Body of pancreas (tissue), 4 donors: ENCODE measurements at places on chromosomes 4 and X. TPM values are rescaled to one million over a fixed set of nuclear protein-coding genes. Genes with fewer than 3 reads are reported as not detected.

DNA sequence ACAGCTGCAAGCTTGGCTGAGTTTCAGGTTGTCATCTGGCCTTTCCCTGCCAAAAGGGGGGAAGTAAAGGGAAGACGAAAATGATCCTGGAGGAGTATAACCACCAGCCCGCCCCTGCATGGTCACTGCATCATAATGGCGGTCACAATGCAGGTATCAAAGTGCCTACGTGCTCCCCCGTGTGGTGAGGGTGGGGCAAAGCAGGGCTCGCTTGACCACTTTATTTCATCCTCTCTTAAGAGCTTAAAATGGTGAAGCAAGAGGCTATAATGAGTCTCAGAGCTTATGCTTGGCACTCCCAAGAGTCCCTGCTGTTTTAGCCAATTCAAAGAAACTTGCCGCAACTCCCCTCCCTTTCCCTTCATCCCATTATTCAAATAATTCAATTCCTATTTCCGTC, 105.6 kb downstream of the APOOL start:
- no peaks in the 10 kb centered on the region for H3K4me1 ChIP-seq
- no peak overlapping the region for H3K27ac ChIP-seq
- no peaks in the 10 kb centered on the region for H3K36me3 ChIP-seq
- peak; percentile 4 for DNase-seq
- H3K4me3 ChIP-seq = no peak overlapping the region

GRCh38 chr4:114599903-114600552, 1.4 kb downstream of the UGT8 start:
- H3K4me1 ChIP-seq = peaks cover 32% of the 10 kb centered on the region
- H3K27ac ChIP-seq = peak overlapping the region; percentile 82
- peak overlapping the region; percentile 49 for H3K4me3 ChIP-seq
- H3K36me3 ChIP-seq = no peaks in the 10 kb centered on the region

- no peak overlapping the region for H3K27ac ChIP-seq
- no peak overlapping the region for H3K4me3 ChIP-seq
- H3K27me3 ChIP-seq = no peaks in the 10 kb centered on the region
- no peaks in the 10 kb centered on the region for H3K4me1 ChIP-seq
- DNase-seq = no peak
These were observed 7.1 kb upstream of the BST1 start for GRCh38 chr4:15695729-15696128.

DNA sequence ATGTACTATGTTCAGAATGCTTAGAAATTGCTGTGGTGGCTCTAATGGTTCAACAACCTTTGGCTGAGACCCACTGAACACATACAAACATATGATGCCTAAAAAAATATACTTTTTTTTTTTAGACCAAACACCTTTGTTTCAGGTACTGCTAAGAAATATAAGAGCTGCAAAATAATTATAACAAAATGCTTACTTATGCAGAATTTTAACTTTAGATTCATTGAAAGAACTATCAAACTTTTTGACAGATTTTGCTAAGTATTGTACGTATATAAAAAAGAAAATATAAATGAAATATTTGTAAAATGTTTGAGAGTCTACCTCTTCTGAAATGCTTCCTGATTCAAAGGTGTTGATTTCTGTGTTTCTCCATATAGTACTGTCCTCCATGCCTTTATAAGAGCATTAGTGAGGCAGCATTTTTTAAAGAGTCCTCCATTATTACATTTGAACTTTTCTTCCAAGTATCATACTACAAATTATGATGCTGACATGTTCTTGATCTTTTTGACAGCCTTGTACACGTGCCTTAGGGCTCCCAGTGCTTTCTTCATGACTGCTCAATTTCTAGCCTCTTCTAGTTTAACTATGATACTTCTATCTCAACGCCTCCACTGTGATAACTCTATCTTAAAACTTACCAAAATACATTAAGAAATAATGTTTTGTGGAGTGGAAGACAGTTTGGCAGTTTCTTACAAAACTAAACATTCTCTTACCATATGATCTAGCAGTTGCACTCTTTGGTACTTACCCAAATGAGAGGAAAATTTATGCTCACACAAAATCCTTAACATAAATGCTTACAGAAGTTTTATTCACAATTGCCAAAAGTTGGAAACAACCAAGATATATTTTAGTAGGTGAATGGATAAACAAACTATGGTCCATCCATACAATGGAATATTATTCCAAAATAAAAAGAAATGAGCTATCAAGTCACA, 212.2 kb upstream of the MAB21L2 start:
- no peak overlapping the region for H3K4me3 ChIP-seq
- no peaks in the 10 kb centered on the region for H3K36me3 ChIP-seq
- H3K27ac ChIP-seq = no peak overlapping the region
- no peaks in the 10 kb centered on the region for H3K4me1 ChIP-seq

The BMP3 gene
- total RNA-seq = 0.26 TPM

DNA sequence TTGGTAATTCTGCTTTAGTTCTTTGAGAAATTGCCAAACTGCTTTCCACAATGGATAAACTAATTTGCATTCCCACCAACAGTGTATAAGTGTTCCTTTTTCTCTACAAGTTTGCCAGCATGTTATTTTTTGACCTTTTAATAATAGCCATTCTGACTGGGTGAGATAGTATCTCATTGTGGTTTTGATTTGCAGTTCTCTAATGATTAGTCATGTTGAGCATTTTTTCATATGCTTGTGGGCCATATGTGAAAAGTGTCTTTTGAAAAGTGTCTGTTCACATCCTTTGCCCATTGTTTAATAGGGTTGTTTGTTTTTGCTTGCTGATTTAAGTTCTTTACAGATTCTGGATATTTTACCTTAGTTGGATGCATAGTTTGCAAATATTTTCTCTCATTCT, 25.9 kb downstream of the ENPEP start:
- no peak overlapping the region for H3K4me3 ChIP-seq
- DNase-seq = no peak
- H3K36me3 ChIP-seq = no peaks in the 10 kb centered on the region
- H3K4me1 ChIP-seq = no peaks in the 10 kb centered on the region

The NCAPG gene
- 0.33 TPM for total RNA-seq

- no peak overlapping the region for H3K4me3 ChIP-seq
- H3K4me1 ChIP-seq = no peaks in the 10 kb centered on the region
- H3K27me3 ChIP-seq = no peaks in the 10 kb centered on the region
- DNase-seq = no peak
- H3K27ac ChIP-seq = no peak overlapping the region
These were observed 281.5 kb downstream of the USP46 start for GRCh38 chr4:52377563-52377962.

DNA sequence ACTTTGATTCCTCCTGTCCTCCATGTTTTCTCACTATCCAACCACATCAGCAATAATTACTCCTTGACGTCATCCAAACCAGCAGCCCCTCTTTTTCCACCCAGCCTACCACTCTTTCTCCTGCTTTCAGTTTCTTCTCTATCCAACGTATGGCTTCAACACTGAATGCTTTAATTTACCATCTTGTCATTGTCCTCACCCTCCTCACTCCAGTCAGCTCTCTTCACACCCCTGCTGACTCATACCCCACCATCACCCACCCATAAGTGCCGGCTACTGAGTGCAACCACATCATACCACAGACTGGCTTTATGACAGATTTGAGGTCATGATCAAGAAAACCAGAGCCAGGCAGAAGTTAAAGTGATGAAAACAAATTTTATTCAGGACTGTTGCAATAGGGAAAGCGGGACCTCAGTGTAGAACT, 9.8 kb upstream of the ANXA5 start:
- H3K4me1 ChIP-seq = no peaks in the 10 kb centered on the region
- no peak for DNase-seq
- no peaks in the 10 kb centered on the region for H3K36me3 ChIP-seq
- no peaks in the 10 kb centered on the region for H3K27me3 ChIP-seq
- H3K27ac ChIP-seq = no peak overlapping the region

The IGBP1 gene
- total RNA-seq = 39.9 TPM

The TIGD4 gene
- 3.0 TPM for total RNA-seq

DNA sequence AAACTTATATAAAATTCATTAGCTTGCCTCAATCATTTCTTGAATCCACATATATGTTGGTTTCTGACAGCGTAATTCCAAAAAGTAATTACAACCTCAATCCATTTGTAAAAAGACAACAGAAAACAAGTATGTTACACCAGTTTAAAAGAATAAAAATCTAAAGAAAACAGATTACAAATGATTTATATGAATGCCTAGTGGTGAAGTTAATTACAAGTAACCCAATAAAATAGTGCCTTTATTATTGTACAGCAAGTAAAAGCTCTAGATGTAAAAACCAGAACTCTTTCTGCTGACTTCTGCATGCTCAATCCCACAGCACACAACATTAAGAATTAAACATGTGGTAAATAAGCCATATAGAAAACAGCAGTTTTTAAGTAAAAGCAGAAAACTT, 197.8 kb downstream of the MAB21L2 start:
- no peak for DNase-seq
- H3K4me1 ChIP-seq = peaks cover 19% of the 10 kb centered on the region
- H3K36me3 ChIP-seq = no peaks in the 10 kb centered on the region
- no peak overlapping the region for H3K27ac ChIP-seq
- no peaks in the 10 kb centered on the region for H3K27me3 ChIP-seq

The TKTL1 gene
- not detected for total RNA-seq

The NAT8L gene
- 3.6 TPM for total RNA-seq

- no peak for DNase-seq
- no peaks in the 10 kb centered on the region for H3K36me3 ChIP-seq
- no peak overlapping the region for H3K4me3 ChIP-seq
- H3K27ac ChIP-seq = no peak overlapping the region
- H3K27me3 ChIP-seq = no peaks in the 10 kb centered on the region
These were observed 227.7 kb downstream of the BCOR start for GRCh38 chrX:39869846-39870601.

The PIN4 gene
- total RNA-seq = 0.99 TPM

The ETDB gene
- not detected for total RNA-seq

The RNF150 gene
- total RNA-seq = 2.3 TPM

DNA sequence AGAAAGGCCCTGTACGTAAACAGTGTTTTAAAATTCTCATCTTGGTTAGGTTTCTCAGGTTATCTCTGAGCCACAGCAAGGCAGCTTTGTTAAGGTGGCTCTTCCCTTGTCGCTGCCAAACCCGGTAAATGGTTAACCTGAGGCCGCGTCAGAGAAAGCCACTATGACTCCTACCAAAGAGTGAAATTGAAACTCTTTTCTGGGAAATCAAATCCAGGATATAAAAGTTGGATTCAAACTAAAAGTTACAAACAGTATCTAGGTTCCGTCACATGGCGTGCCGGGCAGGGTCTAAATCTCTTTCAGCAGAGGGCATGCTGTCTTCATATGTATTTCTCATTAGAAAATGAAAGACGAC, 433 bp downstream of the MMAA start:
- H3K36me3 ChIP-seq = no peaks in the 10 kb centered on the region
- H3K4me3 ChIP-seq = peak overlapping the region; percentile 86
- H3K4me1 ChIP-seq = peaks cover 32% of the 10 kb centered on the region
- peak; percentile 88 for DNase-seq
- peak overlapping the region; percentile 98 for H3K27ac ChIP-seq

- no peak overlapping the region for H3K27ac ChIP-seq
- H3K36me3 ChIP-seq = no peaks in the 10 kb centered on the region
- H3K4me1 ChIP-seq = no peaks in the 10 kb centered on the region
- peak; percentile 10 for DNase-seq
- no peak overlapping the region for H3K4me3 ChIP-seq
- no peaks in the 10 kb centered on the region for H3K27me3 ChIP-seq
These were observed 417.1 kb upstream of the MAGEB16 start for GRCh38 chrX:35380808-35381700.

DNA sequence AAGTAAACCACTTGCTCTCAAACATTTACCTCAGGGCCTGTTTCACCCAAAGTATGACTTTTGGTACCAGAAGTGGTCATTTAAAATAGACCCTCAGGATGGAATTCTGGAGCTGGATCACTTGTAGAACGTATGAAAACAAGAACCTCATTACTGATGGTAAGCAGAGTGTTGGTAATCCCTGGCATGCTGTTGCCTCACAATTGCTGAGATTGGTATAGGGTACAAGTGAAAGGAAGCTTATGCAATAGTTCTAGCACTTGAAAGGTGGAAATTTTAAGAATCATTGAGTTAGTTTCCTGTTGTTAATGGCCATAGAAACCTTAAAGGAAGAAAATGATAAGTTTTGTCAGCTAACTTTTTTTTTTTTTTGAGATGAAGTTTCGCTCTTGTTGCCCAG, 22.3 kb upstream of the THOC2 start:
- no peak overlapping the region for H3K27ac ChIP-seq
- no peak overlapping the region for H3K4me3 ChIP-seq
- H3K27me3 ChIP-seq = no peaks in the 10 kb centered on the region
- no peaks in the 10 kb centered on the region for H3K4me1 ChIP-seq

GRCh38 chr4:4383085-4383484, 3.8 kb upstream of the NSG1 start:
- no peaks in the 10 kb centered on the region for H3K36me3 ChIP-seq
- DNase-seq = no peak
- H3K4me3 ChIP-seq = no peak overlapping the region
- H3K4me1 ChIP-seq = peaks cover 22% of the 10 kb centered on the region
- H3K27me3 ChIP-seq = no peaks in the 10 kb centered on the region

The CCDC149 gene
- 15.0 TPM for total RNA-seq

The PABPC1L2A gene
- total RNA-seq = not detected

- no peak overlapping the region for H3K4me3 ChIP-seq
- no peaks in the 10 kb centered on the region for H3K36me3 ChIP-seq
- no peaks in the 10 kb centered on the region for H3K27me3 ChIP-seq
- DNase-seq = no peak
These were observed 522.2 kb downstream of the GLUD2 start for GRCh38 chrX:121569609-121570008.

The IL3RA gene
- 0.78 TPM for total RNA-seq

DNA sequence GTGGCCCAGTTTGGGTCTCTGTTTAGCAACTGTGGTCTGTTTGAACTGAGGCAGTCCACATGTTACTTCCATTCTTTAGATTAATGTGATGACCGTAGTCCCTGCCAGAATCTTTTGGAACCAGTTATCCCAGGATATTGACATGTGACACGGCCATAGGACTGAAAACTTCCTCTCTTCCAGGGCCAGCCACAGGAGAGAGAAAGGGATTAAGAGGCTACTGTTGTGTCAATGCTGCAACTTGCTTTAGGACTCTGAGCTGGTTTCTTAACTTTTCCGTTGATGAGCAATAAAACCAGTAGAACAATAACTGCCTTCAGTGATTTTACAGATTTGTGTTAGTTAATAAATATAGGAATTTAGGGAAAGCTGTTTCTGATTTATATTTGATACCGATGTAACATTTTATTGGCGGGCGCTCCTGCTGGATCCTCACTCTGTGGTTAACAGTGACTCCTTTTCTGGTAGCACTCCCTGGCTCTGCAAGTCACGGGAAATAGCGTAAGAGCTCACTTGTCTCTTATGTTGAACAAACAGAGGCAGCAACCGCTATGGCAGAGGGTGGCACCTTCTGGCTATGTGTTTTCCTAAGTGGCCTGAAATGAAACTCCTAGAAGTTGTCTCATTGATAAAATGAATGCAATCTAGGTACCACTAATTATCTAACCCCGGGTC, 2.5 kb downstream of the TENM3 start:
- DNase-seq = no peak
- no peaks in the 10 kb centered on the region for H3K27me3 ChIP-seq
- no peak overlapping the region for H3K27ac ChIP-seq
- peaks cover 9% of the 10 kb centered on the region for H3K4me1 ChIP-seq
- no peaks in the 10 kb centered on the region for H3K36me3 ChIP-seq

GRCh38 chr4:176779421-176779820, 13.3 kb downstream of the VEGFC start:
- no peaks in the 10 kb centered on the region for H3K27me3 ChIP-seq
- H3K27ac ChIP-seq = no peak overlapping the region
- DNase-seq = no peak
- no peaks in the 10 kb centered on the region for H3K4me1 ChIP-seq
- no peaks in the 10 kb centered on the region for H3K36me3 ChIP-seq

The GAGE13 gene
- total RNA-seq = not detected
